ENCODE measurements at places on chromosomes 4 and X.

- peak; percentile 8 for DNase-seq
Measured at GRCh38 chrX:13165266-13166189, 121.1 kb upstream of the FAM9C start.

GRCh38 chrX:112512509-112512908 is 167.2 kb downstream of the LHFPL1 start:
- peak; percentile 59 for DNase-seq

GRCh38 chrX:139889760-139890159 is 43.1 kb downstream of the ATP11C start:
- peak; percentile 38 for DNase-seq

- peak; percentile 71 for DNase-seq
Measured at GRCh38 chr4:6204871-6205566, 4.7 kb upstream of the JAKMIP1 start.

- no peak for DNase-seq
Measured at GRCh38 chrX:25022499-25023325, 6.9 kb upstream of the ARX start.

GRCh38 chr4:123524958-123525628 is 128.5 kb downstream of the SPRY1 start:
- DNase-seq = no peak

DNA sequence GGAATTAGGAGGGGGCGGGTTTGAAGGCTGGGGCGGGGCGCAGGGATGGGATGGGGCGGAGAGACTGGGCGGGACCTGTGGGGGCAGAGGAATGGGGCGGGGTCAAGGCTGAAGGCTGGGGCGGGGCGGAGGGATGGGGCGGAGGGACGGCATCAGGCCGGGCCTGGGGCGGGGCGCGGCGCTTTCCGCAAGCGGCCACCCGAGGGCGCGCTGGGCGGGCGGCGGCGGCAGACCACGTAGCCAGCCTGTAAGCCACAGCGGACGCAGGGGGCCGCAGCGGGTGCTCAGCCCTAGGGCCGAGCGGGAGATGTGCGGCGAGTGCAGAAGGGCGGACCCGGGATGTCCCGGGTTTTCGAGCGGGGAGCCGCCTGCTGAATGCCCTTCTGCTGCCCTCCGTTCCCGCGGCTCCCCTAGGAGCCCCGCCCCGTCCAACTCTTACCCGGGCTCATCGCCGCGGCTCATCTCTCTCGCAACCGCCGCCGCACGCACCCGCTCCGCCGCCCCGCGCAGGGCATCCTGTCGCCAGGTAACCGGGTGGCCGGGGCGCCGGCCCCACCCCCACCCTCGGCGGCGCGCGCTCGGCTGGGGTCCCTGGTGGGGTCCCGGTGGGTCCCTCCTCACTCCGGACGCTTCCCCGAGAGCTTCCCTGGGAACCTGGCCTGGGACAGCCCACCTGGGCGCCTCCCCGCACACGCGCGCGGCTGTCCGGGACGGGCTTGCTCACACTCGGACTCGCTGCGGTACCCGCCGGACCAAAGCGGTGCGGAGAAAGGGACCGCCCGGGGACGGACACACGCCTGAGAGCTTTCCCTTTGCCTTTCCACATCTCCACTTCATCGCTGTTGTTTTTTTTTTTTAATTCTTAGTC is at the start of gene CCDC110:
Gene CCDC110 (minus strand): TSS at position 499 of the 868 bp plus-strand sequence. CDS start 50 bp downstream, at position 449.
- peak; percentile 93 for DNase-seq

- no peak for DNase-seq
Measured at GRCh38 chr4:32790803-32791202, 2070.6 kb downstream of the PCDH7 start.

DNA sequence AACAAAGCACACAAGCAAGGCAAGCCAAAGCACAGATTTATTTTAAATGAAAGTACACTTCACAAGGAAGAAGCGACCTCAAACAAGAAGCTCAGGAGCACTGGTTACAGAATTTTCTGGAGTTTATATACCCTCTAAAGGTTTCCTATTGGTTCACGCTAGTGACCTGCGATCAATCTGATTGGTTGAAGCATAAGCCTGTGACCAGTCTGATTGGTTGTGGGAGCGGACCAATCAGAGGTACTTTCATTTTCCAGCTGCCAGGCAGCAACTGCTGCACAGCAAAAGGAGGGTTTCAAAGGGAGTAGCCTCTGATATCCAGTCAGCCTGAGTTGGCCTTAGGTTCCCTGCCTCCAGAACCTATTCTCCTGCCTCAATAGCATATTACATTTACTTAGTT is 4.6 kb upstream of the AREG start:
- no peak for DNase-seq

- DNase-seq = no peak
Measured at GRCh38 chr4:41043465-41043864, 170.9 kb downstream of the APBB2 start.

GRCh38 chr4:36187723-36188333 is 56.5 kb downstream of the ARAP2 start:
- peak; percentile 50 for DNase-seq

DNA sequence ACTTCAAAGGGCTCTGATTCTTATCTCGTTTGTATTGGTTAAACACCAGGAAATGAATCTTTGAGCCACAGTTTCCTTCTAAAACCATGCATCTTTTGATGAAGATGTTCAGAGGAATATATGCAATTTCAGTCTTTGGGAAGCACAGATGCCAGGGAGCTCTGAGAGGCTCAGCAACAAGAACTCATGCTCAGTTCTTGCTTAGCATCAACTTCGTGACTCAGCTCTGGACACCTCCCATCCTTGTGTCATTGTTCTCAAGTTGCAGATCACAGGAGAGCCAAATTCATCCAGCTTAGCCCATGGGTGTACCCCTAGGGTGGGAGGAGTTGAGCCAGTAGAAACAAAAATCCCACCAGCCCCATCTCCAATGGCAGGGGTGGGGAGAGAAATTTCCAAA is 219.6 kb upstream of the MAOA start:
- DNase-seq = no peak

DNA sequence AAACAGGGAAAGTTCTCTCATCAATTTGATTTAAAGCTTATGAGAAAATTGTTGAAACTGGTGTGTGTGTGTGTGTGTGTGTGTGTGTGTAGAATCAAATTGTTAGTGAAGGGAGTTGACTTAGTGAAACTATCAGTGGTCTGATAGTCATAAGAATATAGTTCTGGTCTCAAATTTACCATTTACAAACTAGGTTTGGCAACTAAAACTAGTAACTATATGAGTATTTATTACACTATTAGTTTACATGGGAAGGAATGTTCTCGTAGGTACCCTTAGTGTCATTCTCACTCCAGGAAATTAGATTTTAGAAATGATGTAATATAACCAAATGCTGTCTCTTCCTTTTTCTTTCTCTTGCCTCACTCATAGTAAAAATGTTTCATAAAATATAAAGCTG is 11.9 kb downstream of the SULT1E1 start:
- no peak for DNase-seq

GRCh38 chr4:10093801-10094552 is 22.6 kb downstream of the WDR1 start:
- DNase-seq = no peak

GRCh38 chrX:9595174-9595573 is 130.3 kb downstream of the TBL1X start:
- peak; percentile 44 for DNase-seq

DNA sequence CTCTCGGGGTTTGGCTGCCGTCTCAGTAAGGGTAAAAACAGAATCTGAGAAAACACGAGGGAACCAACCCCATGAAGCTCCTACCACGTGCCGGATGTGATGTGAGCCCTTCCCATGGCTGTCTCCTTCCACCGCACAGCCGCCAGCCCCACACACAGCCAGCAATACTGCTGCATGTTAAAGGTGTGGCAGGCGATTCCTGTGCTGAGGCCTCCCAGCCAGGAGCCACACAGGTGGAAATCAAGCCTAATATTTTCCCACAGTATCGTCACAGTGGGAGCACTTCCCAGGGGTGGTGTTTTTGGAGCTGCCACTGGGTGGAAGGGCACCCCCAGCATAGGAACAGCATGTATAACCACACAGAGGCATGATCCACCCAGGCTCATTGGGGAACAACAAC is 77.5 kb downstream of the SLC2A9 start:
- DNase-seq = no peak

- no peak for DNase-seq
Measured at GRCh38 chr4:102869569-102870197, 891 bp downstream of the CISD2 start.

DNA sequence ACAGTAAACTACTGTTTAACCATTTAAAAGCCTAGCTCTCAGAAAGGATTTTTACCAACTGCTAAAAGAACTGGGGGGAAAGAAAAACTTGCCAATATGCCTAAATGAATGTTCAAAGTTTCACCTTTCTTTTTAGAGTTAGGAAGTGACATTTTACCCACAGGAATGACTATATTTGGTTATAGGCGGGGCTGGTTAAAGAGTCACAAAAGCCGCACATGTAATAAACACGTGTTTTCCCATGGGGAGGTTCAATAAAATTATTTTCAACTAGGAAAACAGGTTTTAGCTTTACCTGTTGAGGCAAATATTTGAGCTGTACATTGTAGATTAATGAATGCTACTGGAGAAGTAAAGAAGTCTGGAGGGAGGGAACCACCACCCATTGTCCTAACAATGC is 41.6 kb upstream of the UGDH start:
- no peak for DNase-seq

DNA sequence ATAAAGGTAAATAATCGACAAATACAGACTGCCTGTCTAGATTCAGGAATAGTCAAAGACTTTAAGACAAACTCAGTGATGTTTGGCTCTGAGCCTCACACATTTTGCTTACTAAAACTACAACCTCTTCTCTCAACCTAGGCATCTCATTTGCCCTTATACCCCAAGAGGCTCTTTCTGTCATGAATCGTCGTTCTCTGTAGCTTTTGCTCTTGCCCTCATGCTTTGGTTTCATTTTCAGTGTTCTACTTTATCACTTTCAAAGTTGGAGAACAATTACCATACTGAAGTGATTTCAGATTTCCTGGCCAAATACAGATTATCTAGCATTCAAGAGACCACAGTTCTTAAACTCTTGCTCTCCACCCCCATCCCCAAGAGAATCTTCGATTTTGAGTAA is 114.1 kb upstream of the RAP2C start:
- DNase-seq = no peak

DNA sequence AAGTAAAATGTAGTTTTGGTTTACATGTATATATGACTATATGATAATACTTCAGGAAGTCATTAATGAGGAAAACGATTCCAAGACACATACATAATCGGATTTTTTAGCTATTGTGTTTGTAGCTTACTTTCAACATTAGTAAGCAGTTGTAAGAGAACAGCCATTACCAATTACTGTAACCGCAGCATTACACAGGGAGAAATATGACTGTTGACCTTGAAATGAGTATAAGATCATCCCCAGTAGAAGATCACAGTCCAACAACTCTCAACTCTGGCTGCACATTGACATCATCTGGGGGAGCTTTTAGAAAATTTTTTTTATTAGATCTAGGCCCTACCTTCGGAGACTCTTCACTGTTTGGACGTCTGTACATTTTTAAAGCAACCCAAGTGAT is 762.0 kb upstream of the MAGEB2 start:
- DNase-seq = no peak

DNA sequence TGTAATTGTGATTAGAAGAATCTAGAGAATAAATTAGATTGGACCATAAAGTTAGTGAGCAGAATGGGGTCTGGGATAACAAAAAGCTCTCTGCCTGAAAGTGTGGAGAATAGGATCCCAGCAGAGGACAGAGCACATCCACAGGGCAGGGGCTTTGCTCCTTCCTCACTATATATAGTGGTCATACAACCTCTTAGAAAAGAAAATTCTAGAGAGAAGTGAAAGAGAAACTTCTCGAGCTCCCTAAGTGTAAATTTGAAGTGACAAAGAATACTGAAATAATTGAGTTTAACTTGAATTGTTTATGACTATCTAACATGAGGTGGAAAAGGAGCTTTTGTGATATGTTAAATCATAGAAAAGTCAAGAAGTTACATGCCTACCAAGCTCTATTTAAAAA is 14.9 kb downstream of the ADAM29 start:
- DNase-seq = no peak

GRCh38 chr4:38034986-38035882 is 75.0 kb downstream of the PTTG2 start:
- peak; percentile 69 for DNase-seq

GRCh38 chr4:108172231-108172752 is 3.6 kb upstream of the LEF1 start:
- DNase-seq = no peak

- DNase-seq = peak; percentile 93
Measured at GRCh38 chr4:11428899-11429698, 405 bp upstream of the HS3ST1 start.

DNA sequence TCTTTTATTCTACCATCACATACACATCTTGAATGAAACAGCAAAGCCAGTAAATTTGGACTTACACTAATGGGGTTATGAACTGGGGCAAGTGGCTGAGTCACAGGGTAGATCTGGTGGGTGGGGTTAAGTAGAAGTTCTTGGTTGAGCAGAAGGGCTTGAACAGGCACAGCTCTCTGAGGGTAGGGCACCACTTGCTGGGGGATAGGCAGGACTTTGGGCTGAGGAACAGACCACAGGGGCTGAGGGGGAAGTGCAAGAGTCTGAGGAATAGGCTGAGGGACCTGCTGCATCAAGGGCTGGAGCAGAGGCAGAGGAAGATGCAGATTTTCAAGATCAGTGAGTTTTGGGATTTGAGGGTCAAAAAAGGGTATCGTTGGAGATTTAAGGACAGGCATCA is 8.3 kb downstream of the CSN2 start:
- DNase-seq = peak; percentile 7

GRCh38 chr4:57071326-57071725 is 38.9 kb downstream of the IGFBP7 start:
- DNase-seq = no peak

DNA sequence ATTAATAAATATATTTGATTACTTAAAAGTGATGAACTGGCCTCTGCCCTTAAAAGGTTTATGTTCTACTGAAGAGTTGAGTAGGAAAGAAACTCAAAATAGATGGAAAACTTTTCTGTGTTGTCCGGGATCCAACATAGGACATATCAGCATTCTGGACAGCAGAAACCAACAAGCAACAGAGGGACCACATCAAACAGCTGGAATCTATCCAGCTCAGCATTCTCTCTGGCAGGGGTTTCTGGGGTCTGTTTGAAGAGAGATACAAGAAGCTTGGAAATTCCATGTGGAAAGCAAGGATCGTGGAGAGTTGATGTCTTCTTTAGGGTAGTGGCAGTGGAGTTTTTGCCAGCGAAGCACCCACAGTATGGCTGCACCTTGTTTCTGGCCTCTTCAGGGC is 43.6 kb downstream of the ZCCHC12 start:
- no peak for DNase-seq

GRCh38 chr4:30721185-30722091 is 1.3 kb downstream of the PCDH7 start:
- DNase-seq = peak; percentile 77
